Kidney (tissue), 22 donors: ENCODE measurements at places on chromosomes 6 and 20. TPM values are rescaled to one million over a fixed set of nuclear protein-coding genes. Genes with fewer than 3 reads are reported as not detected.

- H3K4me3 ChIP-seq = no peak overlapping the region
- DNase-seq = no peak
- H3K4me1 ChIP-seq = peaks cover 19% of the 10 kb centered on the region
- H3K36me3 ChIP-seq = peaks cover 73% of the 10 kb centered on the region
- H3K27ac ChIP-seq = peak overlapping the region; percentile 47
These were observed 19.8 kb downstream of the SDC4 start for GRCh38 chr20:45328451-45328850.

DNA sequence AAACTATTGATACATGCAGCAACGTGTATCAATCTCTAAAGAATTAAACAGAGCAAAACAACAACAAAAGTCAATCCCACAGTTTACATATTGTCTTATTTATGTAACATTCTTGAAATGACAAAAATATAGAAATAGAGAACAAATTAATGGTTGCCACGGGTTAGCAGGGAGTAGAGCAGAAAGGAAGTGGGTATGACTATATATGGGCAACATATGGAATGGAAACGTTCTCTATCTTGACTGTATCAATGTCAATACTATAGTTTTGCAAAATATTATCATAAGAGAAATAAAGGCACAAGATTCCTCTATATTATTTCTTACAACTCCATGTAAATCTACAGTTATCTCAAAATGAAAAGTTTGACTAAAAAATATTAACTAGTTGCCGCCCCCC lies 12.8 kb downstream of the AK9 start:
- H3K27me3 ChIP-seq = no peaks in the 10 kb centered on the region
- H3K27ac ChIP-seq = no peak overlapping the region
- H3K36me3 ChIP-seq = no peaks in the 10 kb centered on the region
- no peak overlapping the region for H3K4me3 ChIP-seq
- no peaks in the 10 kb centered on the region for H3K4me1 ChIP-seq

DNA sequence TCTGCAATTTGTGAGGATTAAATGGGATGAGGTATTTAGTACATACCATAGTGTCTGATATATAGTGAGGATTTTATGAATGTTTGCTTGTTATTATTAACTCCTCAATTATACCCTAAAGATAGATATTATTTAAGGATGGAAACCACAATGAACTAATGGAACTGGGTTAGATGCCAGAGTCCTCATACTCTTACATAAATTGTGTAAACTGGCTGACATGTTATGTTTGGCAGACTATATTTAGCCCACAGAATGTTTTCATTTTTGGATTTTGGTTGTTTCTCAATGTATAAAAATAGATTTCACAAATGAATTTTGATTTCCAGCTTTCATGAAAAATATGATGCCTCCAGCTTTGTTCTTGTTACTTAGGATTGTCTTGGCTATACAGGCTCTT lies 37.6 kb downstream of the HTR1B start:
- no peak for DNase-seq
- H3K4me3 ChIP-seq = no peak overlapping the region
- H3K36me3 ChIP-seq = no peaks in the 10 kb centered on the region
- H3K27me3 ChIP-seq = no peaks in the 10 kb centered on the region
- H3K4me1 ChIP-seq = no peaks in the 10 kb centered on the region

DNA sequence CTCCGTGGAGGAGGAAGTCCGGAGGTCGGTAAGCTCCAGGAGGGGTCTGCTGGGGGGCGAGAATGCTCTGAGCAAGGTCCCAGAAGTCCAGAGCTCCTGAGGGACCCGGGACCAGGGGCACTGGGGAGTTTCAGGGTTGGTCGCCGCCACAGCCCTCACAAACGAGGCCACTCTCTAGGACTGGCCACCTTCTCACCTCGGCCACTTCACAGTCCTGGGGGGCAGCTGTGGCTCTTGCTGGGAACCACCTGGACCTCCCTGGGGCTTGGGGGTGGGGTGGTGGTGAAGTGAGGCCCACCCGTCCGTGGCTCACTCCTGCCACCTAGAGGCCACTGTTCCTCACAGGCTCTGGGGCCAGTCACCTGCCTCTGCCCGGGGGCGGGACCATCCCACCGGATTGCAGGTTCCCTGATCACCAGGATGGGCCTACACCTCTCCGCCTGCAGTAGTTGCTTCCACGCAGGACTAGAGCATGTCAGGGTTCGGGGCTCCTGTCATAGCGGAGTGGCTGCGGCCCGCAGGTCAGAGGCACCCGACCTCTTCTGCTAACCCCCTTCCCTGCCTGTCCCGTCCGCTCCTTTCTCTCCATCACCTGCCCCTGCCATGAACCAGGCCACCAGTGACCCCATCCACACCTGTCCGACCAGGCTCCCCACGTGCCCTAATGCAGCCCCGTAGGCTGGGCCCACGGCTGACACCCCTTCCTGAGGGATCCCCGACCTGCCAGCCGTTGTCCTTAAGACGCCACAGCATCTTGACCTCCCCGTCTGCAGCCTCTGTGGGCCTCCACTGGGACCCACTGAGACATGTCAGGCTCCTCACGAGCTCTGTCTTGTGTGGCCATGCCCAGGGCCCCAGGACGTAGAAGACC lies 5.1 kb upstream of the TCEA2 start:
- no peak overlapping the region for H3K4me3 ChIP-seq
- H3K27ac ChIP-seq = peak overlapping the region; percentile 68
- peak; percentile 87 for DNase-seq
- no peaks in the 10 kb centered on the region for H3K36me3 ChIP-seq
- no peaks in the 10 kb centered on the region for H3K4me1 ChIP-seq
- H3K27me3 ChIP-seq = no peaks in the 10 kb centered on the region

GRCh38 chr6:74891349-74891831 lies 314.5 kb downstream of the COL12A1 start:
- no peak overlapping the region for H3K4me3 ChIP-seq
- H3K27me3 ChIP-seq = no peaks in the 10 kb centered on the region
- no peaks in the 10 kb centered on the region for H3K36me3 ChIP-seq
- H3K27ac ChIP-seq = no peak overlapping the region

DNA sequence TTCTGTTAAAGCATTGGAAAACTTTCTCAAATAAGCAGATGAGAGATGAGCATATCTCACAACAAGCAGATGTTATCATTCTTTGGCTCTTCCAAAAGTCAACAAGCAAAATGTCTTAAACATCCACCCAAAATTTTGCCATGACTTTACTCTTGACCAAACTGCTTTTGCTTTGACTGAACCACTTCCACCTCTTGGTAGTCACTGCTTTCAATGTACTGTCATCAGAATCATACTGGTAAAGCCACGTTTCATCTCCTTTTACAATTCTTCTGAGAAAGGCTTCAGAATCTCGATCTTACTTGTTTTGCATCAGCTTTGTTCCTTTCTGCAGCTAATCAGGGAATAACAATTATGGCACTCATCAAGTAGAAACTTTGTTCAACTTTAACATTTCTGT lies 498.5 kb upstream of the GJE1 start:
- H3K4me3 ChIP-seq = no peak overlapping the region
- no peaks in the 10 kb centered on the region for H3K4me1 ChIP-seq
- no peak overlapping the region for H3K27ac ChIP-seq
- DNase-seq = no peak
- H3K36me3 ChIP-seq = no peaks in the 10 kb centered on the region
- H3K27me3 ChIP-seq = no peaks in the 10 kb centered on the region

GRCh38 chr6:146884728-146885127 lies 286.0 kb downstream of the ADGB start:
- no peak overlapping the region for H3K27ac ChIP-seq
- no peaks in the 10 kb centered on the region for H3K36me3 ChIP-seq
- peaks cover 5% of the 10 kb centered on the region for H3K4me1 ChIP-seq
- H3K27me3 ChIP-seq = no peaks in the 10 kb centered on the region
- H3K4me3 ChIP-seq = no peak overlapping the region

DNA sequence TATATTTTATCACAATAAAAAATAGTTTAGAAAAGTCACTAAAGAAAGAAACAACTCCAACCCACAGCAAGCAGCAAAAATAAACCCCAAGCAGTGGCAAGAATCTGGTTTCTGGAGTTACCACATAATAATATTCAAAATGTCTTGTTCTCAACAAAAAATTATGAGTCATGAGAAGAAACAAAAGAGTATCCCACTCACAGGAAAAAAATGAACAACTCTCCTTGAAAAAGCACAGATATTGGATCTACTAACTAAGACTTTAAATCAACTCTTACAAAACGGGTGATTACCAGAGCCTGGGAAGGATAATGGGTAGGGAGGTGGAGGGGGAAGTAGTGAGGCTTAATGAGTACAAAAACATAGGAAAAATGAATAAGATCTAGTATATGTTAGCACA lies 425.6 kb downstream of the PLCB1 start:
- no peak overlapping the region for H3K27ac ChIP-seq
- no peak overlapping the region for H3K4me3 ChIP-seq
- H3K27me3 ChIP-seq = no peaks in the 10 kb centered on the region
- H3K4me1 ChIP-seq = no peaks in the 10 kb centered on the region
- DNase-seq = no peak

- no peak for DNase-seq
- no peaks in the 10 kb centered on the region for H3K27me3 ChIP-seq
- no peaks in the 10 kb centered on the region for H3K4me1 ChIP-seq
- no peak overlapping the region for H3K4me3 ChIP-seq
- no peak overlapping the region for H3K27ac ChIP-seq
These were observed 184.6 kb downstream of the ATXN1 start for GRCh38 chr6:16576451-16577368.

DNA sequence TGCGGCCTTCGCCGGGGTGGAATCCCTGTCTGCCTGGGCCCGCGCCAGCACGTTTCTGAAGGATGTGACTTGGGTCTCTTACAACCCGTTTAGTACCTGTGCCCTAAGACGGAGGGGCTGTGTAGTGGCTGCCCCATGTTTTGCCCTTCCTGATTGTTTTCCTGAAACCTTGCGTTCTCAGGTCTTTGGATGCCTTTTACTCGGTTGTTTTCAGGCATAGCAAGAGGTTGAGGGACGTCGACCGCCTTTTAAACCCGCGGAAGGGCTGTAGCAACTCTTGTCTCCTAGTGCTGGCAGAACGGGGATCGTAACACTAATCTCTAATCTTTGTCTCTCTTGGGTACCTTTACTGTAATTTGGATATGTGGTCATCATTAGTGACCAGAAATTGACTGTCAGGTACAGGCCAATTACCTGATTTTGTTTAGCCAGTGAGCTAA lies 706 bp upstream of the NANP start:
- no peak for DNase-seq
- H3K27me3 ChIP-seq = no peaks in the 10 kb centered on the region
- peak overlapping the region; percentile 64 for H3K4me3 ChIP-seq

DNA sequence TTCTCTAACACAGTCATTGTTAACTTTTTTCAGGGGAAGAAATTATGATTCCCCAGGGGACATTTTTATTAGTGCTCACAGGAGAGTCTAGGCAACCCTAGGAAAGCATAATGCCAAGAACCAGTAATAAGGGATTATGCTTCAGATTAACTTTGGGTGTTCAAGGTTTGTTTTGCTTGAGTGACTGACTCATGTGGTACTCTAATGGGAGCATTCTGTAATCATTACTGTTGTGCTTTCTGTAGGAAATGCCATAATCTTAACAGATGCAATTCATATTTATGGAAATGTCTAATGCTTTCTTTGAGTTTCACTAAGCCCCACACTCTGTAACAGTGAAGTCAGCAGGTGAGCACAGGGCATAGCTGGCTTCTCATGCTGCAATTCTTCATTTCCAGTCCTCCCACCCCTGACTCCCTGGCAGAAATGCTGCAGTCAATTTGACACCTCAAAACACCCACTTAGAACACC lies 263.4 kb upstream of the MAN1A1 start:
- no peaks in the 10 kb centered on the region for H3K4me1 ChIP-seq
- H3K27ac ChIP-seq = no peak overlapping the region
- no peaks in the 10 kb centered on the region for H3K27me3 ChIP-seq
- H3K36me3 ChIP-seq = no peaks in the 10 kb centered on the region

GRCh38 chr6:133157995-133158394 lies 83.2 kb upstream of the EYA4 start:
- no peak overlapping the region for H3K27ac ChIP-seq
- no peak overlapping the region for H3K4me3 ChIP-seq
- H3K27me3 ChIP-seq = no peaks in the 10 kb centered on the region
- DNase-seq = no peak
- no peaks in the 10 kb centered on the region for H3K4me1 ChIP-seq

- DNase-seq = no peak
- H3K27ac ChIP-seq = no peak overlapping the region
- no peaks in the 10 kb centered on the region for H3K27me3 ChIP-seq
- H3K4me1 ChIP-seq = no peaks in the 10 kb centered on the region
- H3K4me3 ChIP-seq = no peak overlapping the region
These were observed 7.9 kb upstream of the LZTS3 start for GRCh38 chr20:3181270-3181669.

- no peaks in the 10 kb centered on the region for H3K27me3 ChIP-seq
- DNase-seq = no peak
- no peaks in the 10 kb centered on the region for H3K36me3 ChIP-seq
- H3K4me1 ChIP-seq = no peaks in the 10 kb centered on the region
- no peak overlapping the region for H3K4me3 ChIP-seq
These were observed 2.5 kb downstream of the TULP4 start for GRCh38 chr6:158314737-158315136.

- H3K27me3 ChIP-seq = no peaks in the 10 kb centered on the region
- no peak overlapping the region for H3K27ac ChIP-seq
- no peaks in the 10 kb centered on the region for H3K36me3 ChIP-seq
- H3K4me3 ChIP-seq = no peak overlapping the region
These were observed 661.6 kb downstream of the DHX35 start for GRCh38 chr20:39623584-39624234.

GRCh38 chr6:56833873-56834272 lies 121.0 kb upstream of the BEND6 start:
- no peaks in the 10 kb centered on the region for H3K36me3 ChIP-seq
- no peak for DNase-seq
- no peaks in the 10 kb centered on the region for H3K27me3 ChIP-seq
- H3K27ac ChIP-seq = no peak overlapping the region
- no peak overlapping the region for H3K4me3 ChIP-seq
- H3K4me1 ChIP-seq = no peaks in the 10 kb centered on the region

DNA sequence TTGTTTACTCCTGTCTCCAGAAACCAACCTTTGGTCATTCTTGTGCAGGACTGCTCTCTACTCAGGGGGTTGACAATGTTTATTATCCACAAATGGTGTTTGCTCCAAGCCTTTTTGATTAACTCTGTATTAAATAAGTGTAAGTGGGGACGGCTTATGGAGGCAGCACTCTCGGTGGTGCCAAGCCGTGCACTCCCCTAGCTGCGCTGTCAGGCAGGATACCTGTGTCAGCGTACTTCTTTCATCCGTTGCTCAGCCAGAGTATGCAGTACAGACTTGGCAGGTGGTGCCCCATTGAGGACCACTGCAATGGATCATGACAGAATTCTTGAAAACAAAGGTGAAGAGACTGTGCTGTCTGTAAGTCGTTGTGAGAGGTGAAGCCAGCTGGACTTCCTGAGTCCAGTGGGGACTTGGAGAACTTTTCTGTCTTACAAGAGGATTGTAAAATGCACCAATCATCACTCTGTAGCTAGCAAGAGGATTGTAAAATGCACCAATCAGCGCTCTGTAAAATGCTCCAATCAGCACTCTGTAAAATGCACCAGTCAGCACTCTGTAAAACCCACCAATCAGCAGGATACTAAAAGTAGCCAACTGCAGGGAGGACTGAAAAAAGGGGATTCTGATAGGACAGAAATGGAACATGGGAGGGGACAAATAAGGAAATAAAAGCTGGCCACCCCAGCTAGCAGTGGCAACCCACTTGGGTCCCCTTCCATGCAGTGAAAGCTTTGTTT lies 480.0 kb downstream of the MEI4 start:
- no peak overlapping the region for H3K27ac ChIP-seq
- no peaks in the 10 kb centered on the region for H3K36me3 ChIP-seq
- no peak for DNase-seq
- no peaks in the 10 kb centered on the region for H3K27me3 ChIP-seq
- no peak overlapping the region for H3K4me3 ChIP-seq

Gene KIF13A
- total RNA-seq = 35.9 TPM

Gene FOXQ1
- 33.6 TPM for total RNA-seq

Gene EDN3
- total RNA-seq = 0.19 TPM

Gene PSORS1C2
- not detected for total RNA-seq

Gene EPHA7
- total RNA-seq = 27.0 TPM

Gene MACROD2
- total RNA-seq = 10.0 TPM

Gene CST5
- total RNA-seq = not detected

Gene TAGAP
- 8.8 TPM for total RNA-seq

Gene INSM1
- not detected for total RNA-seq

Gene ASIP
- not detected for total RNA-seq

Gene THBS2
- 33.4 TPM for total RNA-seq
